ENCODE measurements at places on chromosomes 7 and 10. TPM values are rescaled to one million over a fixed set of nuclear protein-coding genes. Genes with fewer than 3 reads are reported as not detected.

TEX47 gene
- polyA plus RNA-seq: not detected

DNAJB12 gene
- 20.0 TPM for polyA plus RNA-seq

LAMB1 gene
- polyA plus RNA-seq: 76.5 TPM

CHST15 gene
- 5.2 TPM for polyA plus RNA-seq

COL17A1 gene
- 3.4 TPM for polyA plus RNA-seq

Data from stomach (tissue), 19 donors.